NCI-H524 treated with DMSO at 0.1 percent for 48 hours (cell line): ENCODE measurements at places on chromosomes 12 and 14.

DNA sequence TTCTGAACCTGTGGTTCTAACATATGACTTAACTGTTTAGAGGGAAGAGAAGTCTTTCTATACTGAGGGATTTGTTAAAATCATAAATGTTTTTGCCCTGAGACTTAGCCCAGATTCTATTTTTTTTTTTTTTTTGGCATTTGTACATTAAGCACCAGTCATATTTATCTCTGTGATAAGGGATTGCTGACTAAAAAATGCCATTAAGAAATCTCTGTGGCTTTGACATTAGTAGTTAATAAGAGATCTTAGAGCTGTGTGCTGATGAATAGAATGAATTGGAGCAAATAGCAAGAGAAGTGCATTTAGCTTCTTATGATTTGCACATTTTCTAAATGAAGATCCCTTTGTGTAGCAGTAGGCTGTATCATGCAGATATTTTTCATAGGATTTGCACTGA, 32.5 kb downstream of the NFYB start:
- no peak for DNase-seq

DNA sequence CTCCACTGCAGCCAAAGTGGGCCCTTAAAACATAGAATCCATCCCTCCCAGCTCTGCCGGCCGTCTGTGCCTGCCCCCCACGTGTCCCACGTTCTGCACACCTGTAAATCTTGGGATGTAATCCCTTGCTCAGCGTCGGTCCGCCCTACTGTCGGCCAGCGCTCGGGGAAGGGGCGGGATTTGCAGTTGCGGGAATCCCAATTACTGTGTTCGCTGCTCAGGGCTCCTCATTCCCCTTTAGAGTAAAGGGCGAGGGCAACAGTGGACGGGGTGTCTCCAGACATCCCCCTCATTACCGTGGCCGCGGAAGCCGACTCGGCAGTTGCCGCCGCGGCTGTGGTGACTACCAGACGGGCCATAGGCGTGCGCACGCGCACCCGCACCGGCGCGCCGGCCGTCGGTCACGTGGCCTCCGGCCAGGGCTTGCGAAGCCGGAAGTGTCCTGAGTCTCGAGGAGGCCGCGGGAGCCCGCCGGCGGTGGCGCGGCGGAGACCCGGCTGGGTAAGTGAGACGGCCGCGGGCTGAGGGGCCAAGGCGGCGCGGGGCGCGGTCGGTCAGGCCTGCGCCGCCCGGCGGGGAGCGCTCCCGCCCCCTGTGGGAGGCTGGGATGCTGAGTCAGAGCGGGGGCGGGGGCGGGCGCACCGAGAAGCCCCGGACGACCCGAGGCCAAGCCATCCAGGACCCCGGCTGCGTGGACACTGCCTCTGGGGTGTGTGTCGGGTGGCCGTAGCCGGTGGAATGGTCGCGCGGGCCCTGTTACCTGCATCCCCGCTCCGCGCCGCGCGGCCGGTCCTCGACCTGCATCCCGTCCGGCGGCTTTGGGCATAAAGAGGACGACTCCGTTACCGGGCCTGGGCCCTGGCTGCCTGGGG, at the start of gene TBK1:
Gene TBK1 (plus strand): TSS at position 434 of the 872 bp plus-strand sequence. CDS start 3,751 bp downstream, outside the sequence.
- DNase-seq, result peak; percentile 63

DNA sequence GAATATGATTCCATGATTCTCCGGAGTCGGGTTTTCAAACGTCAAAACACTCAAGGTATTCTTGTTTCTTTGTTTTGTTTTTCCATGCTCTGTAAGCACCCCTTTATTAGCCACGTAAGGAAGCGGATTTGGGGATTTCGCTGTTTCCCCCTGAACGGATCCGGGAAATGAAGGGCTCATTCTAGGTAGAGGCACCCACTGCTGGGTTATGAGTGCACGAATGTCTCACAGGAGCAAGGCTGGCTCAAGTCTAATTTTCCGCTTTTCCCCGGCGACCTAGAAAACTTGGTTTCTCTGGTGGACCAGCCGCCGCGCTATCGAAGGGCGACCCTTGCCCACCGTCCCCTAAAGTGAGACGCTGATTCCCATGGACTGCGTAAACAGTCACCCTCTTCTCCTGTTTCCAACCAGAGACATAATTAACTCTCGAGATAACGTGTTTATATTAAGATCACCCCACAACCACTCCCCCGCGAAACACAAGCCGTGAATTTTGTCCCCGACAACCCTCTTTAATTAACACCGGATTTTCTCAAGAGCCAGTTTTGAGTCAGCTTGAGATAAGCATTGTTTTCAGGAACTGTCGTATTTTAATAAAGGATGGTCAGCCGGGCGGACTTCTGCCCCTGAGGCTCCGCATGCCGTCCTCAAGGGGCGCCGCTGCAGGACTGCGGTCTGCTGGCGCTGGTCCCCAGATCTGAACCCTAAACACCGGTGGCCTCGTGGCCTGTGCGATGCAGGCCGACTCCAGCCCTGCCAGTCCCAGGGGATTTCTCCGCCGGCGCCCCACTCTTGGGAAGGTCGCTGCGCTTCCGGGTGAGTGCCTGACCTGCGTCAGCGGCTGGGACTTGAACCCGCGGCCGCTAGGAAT, 515 bp upstream of the ABCC9 start:
- DNase-seq, result peak; percentile 18

- no peak for DNase-seq
These were observed 170.6 kb downstream of the OTOGL start for GRCh38 chr12:80269803-80270552.

DNA sequence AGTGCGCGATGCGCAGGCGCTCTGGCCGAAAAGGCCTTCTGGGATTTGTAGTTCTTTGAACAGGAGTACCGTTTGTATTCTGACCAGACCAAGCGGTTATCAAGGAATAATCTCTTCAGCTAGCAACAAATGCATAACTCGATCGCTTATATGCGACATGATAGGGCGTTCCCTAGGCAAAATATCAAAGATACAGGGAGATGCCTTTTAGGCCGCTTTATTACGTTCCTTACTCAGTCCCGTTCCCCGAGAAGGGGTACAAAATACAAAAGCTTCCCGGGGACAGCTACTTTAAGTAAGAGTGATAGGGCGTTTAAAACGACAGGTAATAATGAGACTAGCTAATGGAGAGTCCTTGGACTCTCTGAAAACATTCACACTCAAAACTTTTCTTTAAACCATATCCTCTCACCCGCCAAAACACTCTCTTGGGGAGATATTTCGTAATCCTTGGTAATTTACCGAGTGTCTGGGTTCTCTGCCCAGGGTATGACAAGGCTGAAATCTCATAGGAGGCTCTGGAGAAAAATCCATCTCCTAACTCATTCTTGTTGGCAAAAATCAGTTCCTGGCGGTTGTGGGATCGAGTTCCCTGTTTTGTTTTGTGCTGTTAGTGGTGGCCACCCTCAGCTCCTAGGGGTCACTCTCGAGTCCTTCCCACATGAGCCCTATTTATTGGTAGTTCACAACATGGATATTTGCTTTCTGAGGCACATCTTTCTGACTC, 412 bp upstream of the SNW1 start:
- no peak for DNase-seq

DNA sequence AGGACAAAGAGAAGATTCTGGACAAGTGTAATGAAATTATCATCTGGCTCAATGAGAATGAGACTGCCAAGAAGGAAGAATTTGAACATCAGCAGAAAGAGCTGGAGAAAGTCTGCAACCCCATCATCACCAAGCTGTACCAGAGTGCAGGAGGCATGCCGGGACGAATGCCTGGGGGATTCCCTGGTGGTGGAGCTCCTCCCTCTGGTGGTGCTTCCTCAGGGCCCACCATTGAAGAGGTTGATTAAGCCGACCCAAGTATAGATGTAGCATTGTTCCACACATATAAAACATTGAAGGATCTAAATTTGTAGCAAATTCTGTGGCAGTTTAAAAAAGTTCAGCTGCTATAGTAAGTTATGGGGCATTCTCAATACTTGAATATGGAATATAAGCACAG, 174.3 kb upstream of the CCND2 start:
- DNase-seq, result no peak

GRCh38 chr12:84842406-84843013, 70.1 kb downstream of the SLC6A15 start:
- peak; percentile 17 for DNase-seq

GRCh38 chr14:100641274-100641860, 54.1 kb upstream of the BEGAIN start:
- no peak for DNase-seq

- no peak for DNase-seq
These were observed 33.7 kb upstream of the MAP1LC3B2 start for GRCh38 chr12:116525418-116526001.

- DNase-seq, result no peak
These were observed 9.5 kb downstream of the POMT2 start for GRCh38 chr14:77311217-77311616.

- no peak for DNase-seq
These were observed 49.2 kb upstream of the LTA4H start for GRCh38 chr12:96084624-96085023.

- peak; percentile 32 for DNase-seq
These were observed 4.1 kb downstream of the CD163L1 start for GRCh38 chr12:7439579-7440505.

- no peak for DNase-seq
These were observed 6.0 kb upstream of the HOXC9 start for GRCh38 chr12:53994009-53994263.

GRCh38 chr12:20398686-20399085, 30.3 kb downstream of the PDE3A start:
- DNase-seq, result no peak

- DNase-seq, result no peak
These were observed 478.1 kb downstream of the VRK1 start for GRCh38 chr14:97275276-97275675.

DNA sequence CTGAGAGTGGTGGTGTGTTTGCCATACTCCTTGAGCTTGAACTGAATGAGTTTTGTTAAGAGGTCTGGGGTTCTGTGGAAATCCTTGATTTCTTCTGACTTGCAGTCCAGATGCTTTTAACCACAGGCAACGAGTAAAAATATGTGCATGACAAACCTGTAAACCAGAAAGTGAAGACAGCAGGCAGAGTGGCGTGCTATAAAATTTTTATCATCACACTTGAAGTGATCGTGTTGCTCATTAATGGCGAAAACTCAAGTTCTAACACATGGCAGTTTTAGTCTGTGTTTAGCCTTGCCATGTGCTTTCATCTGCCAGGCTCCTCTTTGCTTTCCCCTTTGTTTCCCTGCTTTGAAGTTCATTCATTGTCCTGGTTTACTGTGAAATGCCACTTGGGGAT, 28.0 kb downstream of the TXNRD1 start:
- peak; percentile 33 for DNase-seq

GRCh38 chr14:102187568-102188001, 47.9 kb downstream of the WDR20 start:
- DNase-seq, result no peak

GRCh38 chr12:41993283-41993682, 151.4 kb downstream of the GXYLT1 start:
- DNase-seq, result no peak

- no peak for DNase-seq
These were observed 89.9 kb upstream of the RFX4 start for GRCh38 chr12:106492857-106493256.

DNA sequence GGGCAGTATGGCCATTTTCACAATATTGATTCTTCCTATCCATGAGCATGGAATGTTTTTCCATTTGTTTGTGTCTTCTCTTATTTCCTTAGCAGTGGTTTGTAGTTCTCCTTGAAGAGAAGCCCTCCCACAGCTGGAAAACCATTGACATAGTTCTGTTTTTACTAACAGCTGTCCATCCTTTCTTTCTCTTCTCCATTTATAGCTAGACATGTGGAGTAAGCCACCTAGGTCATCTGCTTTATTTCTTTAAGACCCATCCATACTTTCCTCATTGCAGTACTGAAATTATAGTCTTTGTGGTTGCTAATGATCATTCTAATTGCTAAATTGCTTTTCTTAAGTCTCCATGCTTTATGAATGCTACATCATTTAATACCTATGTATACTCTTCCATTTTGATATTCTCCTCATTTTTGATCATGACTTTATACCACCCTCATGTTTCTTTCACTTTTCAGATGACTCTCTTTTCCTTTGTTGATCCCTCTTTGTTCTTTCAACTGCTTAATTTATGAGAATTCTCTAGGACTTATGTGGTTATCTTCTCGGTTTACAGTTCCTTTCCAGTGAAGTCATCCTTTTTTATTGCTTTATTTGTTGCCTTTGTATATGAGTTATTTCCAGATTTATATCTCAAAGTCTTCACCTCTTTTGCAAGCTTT, 114.2 kb downstream of the PCNX1 start:
- no peak for DNase-seq
